Caki2 (cell line): ENCODE measurements at places on chromosomes 5 and 9.

DNA sequence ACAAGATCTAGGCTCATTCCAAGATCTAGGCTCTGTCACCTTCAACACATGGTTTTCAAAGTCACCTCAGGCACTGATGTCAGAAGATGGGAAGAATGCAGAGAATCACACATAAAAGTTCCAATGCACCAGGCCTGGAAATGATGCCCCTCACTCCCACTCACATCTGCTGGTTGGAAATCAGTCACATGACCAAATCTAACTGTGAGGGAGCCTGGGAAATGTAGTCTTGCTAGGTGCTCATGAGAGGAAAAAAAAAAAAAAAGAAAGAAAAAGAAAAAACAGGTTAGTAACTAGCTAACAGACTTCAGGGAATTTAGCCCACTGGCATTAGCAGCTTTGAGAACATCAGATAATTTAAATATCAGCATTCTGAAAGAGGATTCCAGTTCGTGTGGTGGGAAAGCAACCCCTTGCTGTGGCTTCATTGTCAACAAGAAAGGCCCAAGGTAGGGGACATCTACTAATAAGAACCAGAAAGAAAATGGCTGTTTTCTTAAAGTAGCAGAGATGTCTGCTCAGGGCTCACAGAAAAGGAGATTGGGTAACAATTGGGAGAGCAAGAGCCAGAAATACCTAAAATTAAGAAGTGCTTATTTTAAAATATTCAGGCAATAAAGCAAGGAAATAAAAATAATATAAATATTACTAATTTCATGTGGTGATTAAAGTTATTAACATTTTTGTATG lies 614.3 kb downstream of the ACTL7B start:
- DNase-seq: no peak

DNA sequence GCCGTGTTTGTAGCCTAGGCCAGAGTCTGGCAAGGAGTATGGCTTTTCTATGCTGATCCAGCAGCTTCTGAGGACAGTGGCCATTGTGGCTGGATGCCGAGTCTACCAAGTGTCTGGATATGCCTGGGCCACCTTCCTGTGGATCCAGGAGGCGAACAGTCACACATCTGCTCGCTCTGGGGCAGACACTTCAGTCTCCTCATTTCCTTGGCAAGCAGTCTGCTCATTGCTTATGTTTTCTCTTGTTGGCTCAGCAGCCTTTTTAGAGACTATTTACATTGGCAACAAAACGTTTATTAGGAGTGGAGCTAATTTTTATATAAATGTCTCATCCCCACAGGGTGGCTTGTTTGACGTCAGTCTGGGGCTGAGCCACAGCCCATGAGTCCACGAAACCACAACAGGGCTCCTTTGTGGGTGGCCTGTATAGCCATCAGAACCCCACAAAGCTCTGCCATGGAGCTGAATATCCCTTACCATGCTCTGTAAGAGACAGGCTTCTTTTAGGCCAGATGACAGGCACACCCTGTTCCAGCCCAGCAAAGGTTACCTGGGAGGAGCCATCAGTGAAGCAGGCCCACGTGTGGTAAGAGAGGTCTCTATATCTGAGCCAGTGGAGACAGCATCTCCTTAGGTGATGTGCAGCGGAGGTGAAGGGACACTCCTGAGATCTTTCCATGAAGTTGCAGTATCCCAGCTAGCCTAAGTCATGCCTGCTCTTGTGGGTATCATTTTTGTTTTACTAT lies 221.7 kb downstream of the DIRAS2 start:
- peak; percentile 50 for DNase-seq

DNA sequence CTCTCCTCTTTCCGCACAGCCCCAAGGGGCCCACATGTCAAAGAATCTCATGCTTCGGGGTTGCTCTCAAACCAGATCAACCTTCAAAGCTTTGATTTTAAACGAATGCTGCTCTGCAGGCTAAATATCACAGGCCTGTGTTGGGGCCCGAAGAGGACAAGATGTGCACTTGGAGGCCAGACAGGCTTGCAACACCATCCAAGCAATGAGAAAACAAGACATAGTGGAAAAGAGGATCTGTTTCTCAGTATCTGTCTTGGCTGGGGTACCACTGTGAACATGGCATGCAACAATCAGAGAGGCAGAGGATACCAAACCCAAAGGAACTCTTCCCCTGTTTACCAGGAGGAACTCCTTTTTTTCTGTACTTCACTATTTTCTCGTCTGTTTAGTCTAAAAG lies 321.8 kb downstream of the SLIT3 start:
- no peak for DNase-seq

DNA sequence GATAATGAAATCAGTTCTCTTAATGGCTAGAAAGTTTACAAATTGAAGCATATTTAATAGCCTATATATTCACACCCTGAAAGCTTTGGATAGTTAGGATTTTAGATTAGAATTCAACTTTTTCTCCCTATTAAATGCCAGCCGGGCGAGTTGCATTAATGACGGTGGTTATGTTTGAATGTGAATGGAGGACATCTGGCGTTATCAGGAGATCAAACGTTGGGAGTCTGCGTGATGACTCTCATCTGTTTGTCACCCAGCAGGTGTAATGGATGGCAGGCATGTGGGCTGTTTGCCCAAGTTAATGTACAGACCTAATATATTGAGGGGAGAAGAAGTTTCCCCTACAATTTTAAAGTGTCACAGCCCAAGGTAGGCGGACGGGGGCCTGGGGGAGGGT lies 1227.7 kb upstream of the WWC1 start:
- DNase-seq: no peak

- no peak for DNase-seq
Measured at GRCh38 chr9:85004818-85005413, 335.4 kb downstream of the NTRK2 start.

- peak; percentile 83 for DNase-seq
Measured at GRCh38 chr9:125233678-125234077, 7.5 kb downstream of the HSPA5 start.

- DNase-seq: peak; percentile 84
Measured at GRCh38 chr9:72477930-72478518, 43.4 kb upstream of the TMC1 start.

- DNase-seq: peak; percentile 28
Measured at GRCh38 chr5:124702525-124702924, 43.9 kb downstream of the ZNF608 start.

- DNase-seq: no peak
Measured at GRCh38 chr5:157381746-157382145, 78.3 kb upstream of the NIPAL4 start.

GRCh38 chr9:81632599-81632998 lies 56.7 kb downstream of the TLE1 start:
- no peak for DNase-seq

- DNase-seq: no peak
Measured at GRCh38 chr5:32726086-32726557, 15.0 kb downstream of the NPR3 start.

GRCh38 chr5:96412868-96413449 lies 20.1 kb downstream of the PCSK1 start:
- no peak for DNase-seq

DNA sequence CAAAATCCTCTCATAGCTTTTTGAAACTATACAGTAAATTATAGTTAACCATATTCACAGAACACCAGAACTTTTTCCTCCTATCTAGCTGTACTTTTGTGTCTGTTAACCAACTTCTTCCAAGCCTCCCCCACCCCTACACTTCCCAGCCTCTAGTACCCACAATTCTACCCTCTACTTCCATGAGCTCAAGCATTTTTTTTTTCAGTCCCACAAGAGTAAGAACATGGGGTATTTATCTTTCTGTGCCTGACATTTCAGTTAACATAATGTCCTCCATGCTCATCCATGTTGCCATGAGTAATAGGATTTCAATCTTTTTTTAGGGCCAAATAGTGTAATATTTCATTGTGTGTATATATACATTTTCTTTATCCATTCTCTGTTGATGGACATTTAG lies 128.3 kb upstream of the MAN2A1 start:
- no peak for DNase-seq
